ENCODE measurements at places on chromosomes 2 and 18.

GRCh38 chr18:77822632-77823031 is 573.0 kb downstream of the GALR1 start:
- no peak for DNase-seq

DNA sequence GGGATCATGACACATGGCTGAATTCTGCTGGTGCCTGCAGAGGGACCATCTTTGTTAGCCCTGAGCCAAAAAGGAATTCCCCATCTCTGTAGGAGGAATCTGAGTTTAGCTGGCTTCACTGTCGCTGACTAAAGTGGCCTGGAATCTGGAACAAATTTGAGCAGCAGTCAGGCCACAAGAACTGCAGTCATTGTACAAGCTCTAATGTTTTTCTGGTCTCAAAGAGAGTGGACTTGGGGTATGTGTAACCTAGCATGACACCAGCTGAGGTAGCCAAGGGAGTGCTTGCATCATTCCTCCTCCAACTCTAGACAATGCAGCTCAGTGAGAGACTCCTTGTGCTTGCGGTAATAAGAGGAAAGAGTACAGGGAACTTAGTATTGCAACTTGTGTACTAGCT is 539.1 kb upstream of the LRRTM4 start:
- DNase-seq = no peak

DNA sequence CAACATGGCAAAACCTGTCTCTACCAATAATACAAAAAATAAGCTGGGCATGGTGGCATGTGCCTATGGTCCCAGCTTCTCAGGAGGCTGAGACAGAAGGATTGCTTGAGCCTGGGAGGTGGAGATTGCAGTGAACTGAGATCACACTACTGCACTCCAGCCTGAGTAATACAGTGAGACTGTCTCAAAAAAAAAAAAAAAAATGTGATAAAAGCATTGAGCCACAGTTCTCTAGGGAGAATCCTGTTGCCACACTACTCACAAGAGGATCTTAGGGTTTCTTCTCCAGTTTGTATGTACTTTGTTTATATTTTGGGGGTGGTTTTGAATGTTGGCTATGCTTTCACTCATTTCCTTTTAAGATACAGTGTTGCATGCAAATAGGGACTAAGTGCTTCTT is 62.0 kb downstream of the TMEM185B start:
- no peak for DNase-seq

- no peak for DNase-seq
Measured at GRCh38 chr2:133657591-133657990, 89.3 kb upstream of the NCKAP5 start.

- no peak for DNase-seq
Measured at GRCh38 chr2:60629801-60630385, 76.4 kb upstream of the BCL11A start.

GRCh38 chr2:72694715-72695496 is 130.9 kb downstream of the EXOC6B start:
- no peak for DNase-seq

DNA sequence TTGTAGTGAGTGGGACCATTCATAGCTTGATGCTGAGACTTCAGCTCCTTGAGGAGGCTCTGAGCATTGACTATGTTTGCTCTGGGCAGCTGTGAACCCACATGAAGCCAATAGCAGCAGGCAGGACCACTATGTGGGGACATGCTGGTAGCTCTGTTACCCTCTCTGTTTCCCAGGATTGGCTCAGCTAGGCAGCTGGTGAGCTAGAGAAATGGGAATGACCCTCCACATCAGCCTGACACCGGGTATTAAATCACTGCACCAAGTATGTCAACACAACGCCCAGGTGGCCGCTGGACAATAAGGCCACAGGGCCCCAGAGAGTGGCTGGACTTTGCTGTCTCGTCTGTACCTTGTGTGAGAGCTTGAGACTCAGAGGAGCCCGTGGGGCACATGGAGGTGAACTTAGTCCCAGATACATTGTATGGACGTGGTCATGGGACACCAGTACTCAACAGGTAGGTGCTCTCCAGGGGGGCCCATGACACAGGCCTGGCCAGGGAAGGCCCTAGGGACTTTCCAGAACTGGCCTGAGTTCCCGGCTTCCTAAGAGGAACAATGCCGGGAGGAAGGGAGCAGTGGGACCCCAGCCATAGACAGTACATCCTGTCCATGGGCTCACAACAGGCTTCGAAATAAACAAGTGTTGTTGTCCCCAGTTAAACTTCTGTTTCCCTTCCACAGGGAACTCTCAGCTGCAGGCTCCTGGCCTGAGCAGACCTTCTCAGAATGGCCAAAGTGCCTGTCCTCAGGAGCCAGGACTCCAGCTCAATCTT is 35.2 kb downstream of the HS1BP3 start:
- no peak for DNase-seq

- no peak for DNase-seq
Measured at GRCh38 chr2:624551-625347, 52.5 kb downstream of the TMEM18 start.

DNA sequence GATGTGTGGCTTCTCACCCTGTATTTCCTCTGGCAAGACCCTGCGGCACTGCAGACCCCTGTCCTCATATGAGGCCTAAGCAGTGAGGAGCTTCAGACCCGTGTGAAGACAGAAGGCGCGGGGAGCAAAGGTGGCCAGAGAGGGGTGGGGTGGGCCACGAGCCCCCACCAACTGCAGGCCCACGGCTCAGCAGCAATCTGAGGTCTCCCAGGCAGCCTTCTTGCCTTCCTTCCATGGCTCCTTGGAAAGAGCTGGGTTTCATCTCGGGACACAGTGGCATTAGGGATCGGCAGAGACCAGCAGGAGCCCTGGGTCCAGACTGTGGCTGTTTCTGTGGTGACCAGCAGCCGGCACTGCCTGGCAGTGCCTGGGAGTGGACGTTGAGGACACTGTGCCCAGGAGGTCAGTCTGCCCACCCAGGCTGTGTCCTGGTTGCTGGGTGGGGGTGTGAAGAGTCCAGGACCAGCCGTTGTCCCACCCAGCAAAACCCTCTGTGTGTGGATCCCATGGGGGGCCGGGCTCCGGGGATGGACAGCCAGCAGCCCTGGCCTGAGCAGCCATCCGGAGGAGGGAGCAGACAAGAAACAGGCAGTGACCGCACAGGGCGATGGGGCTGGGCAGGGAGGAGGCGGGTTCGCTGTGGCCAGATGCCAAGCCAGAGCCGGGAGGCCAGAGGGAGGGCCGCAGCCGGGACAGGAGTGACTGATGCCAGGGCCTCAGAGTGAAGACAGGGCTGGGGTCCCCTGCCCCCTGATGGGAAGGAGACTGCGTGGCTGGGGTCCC is 73.8 kb downstream of the RRM2 start:
- DNase-seq = no peak

GRCh38 chr18:53360501-53361443 is 863.7 kb downstream of the MBD2 start:
- no peak for DNase-seq

DNA sequence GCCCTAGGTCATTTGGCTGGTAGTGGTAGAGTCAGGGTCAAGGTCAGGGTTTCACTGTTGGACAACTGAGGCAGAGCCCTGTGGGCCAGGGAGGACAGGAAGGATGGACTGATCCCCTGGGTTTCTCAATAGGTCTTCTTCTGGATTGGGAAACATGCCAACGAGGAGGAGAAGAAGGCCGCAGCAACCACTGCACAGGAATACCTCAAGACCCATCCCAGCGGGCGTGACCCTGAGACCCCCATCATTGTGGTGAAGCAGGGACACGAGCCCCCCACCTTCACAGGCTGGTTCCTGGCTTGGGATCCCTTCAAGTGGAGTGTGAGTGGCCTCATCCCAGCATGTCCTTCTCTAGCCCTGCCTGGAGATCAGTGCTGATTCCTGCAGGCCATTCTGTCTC is 18.1 kb downstream of the VIL1 start:
- DNase-seq = no peak

- DNase-seq = no peak
Measured at GRCh38 chr18:44699572-44700261, 19.0 kb downstream of the SETBP1 start.

DNA sequence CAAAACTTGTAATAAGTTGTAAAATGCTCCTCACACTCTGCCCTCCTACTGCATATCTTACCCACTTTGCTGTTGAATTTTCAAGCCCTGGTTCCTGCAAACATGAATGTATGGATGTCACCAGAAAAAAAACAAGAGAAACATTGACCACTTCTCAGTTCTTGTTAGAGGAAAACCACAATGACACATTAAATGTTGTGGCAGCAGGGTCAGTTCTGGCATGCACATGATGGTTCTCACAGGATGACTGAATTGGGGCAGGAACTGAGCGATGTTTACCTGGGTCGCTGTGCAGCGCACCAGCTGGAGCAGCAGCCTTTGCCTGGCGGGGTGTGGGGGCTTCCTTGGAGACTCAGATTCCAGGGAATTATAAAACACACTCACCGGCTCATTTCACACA is 14.0 kb upstream of the PRKCE start:
- DNase-seq = peak; percentile 81

DNA sequence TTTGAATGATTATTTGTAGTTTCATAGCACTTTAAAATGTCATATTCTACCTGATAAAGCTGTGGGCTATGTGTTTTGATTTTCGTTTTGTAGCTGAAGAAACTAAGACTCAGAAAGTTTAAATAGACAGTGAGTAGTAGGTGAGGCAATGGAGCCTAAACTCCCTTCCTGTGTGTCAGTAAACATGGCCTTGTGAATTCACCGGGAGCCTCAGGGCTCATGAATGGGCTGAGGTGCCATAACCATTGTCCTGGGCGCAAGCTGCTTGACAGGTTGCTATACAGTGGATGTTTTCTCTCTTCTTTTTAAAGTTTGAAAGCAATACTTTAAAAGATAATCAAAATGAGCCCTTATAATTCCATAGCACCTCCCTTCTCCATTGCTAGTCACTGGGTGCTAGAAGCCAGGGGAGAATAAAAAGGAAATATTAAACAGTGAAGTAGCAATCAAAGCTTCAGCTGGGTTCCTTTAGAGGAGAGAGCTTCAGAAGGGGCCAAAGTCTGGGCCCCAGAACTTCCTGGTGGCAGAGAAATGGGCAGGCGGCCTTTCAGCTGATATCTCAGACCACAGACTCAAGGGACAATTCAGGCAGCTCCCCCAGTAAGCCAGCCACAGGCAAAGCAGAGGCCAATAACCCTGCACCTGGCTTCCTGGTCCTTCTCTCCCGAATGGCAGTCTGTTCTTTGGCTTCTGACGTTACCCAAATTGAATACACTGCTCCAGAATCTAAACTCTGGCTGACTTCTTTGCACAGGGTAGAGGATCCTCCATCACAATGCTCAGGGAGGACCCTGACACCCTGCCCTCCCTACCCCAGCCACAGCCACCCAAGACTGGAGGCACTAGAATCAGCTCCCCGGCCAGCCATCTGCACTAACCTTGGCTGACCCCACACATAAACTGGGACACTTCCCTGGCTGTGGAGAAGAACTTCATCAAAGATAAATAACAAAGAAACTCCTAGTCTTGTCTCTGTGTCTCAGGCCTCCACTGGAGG is 51.8 kb upstream of the NPAS2 start:
- no peak for DNase-seq

DNA sequence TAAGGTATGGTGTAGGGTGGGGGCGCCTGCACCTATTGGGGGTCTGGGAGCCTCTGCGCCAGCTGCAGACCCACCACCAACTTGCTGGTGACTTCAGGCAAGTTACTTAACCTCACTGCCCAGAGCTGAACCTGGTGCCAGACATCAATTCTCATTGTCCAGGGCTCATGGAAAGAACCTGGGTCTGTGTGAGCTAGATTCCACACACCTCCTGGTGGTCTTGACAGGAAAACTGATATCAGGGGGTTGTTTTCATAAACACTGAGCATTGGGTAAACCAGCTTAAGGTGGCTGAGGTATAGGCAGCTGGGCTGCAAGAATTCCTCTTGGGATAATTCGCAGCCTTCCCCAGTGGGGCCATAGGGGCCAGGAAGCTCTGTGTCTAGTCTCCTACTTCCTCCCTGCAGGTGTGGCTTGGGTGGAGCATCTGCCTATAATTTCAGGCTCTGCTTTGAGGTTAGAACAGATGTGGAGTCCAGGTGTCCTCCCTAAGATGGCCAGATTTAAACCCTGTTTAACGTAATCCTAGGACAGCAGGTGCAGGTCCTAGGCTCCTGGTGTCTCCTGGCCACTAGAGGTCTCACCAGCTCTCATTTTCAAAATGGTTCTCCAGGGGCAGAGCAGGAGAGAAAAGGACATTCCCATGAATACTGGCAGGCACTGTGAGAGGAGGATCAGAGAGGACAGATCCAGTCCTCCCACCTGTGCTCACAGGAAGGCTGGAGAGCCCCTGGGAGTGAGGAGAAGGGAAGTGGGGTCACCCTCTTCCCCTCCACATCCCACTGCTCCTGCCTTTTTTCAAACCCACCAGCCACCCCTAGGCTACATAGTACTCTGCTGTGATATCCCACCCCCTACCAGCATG is 100.4 kb upstream of the SMAD2 start:
- peak; percentile 17 for DNase-seq

DNA sequence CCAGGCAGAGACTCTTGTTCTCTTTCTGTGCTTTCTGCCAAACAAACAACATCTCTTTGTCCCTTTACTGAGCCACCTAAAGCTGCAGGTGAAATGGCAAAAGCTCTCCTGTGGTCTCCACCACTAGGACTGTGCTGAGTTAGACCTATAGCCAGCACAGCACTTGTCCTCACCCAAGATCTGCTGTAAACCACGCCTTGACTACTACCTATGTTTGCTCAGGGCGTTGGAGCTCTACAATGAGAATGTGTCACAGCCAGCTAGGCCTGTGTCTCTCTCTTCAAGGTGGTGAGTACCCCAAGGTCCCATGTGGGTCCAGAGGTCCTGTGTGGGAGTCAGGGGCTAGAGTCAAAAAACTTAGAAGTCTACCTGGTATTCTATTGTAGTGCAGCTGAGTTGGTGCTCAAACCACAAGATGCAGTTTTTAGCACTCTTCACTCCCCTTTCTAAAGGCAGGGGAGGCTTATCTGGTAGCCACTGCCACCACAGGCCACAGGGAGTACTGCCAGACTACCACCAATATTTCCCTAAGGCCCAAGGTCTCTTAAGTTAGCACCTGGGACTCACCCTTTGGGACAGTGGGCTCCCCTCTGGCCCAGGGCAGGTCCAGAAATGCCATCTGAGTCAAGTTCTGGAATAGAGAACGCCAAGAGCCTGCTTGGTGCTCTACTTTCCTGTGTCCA is 96.8 kb upstream of the RPRM start:
- DNase-seq = no peak

GRCh38 chr2:39119732-39120520 is 925 bp downstream of the SOS1 start:
- DNase-seq = peak; percentile 30

- no peak for DNase-seq
Measured at GRCh38 chr2:182031956-182032355, 46.3 kb downstream of the PPP1R1C start.

DNA sequence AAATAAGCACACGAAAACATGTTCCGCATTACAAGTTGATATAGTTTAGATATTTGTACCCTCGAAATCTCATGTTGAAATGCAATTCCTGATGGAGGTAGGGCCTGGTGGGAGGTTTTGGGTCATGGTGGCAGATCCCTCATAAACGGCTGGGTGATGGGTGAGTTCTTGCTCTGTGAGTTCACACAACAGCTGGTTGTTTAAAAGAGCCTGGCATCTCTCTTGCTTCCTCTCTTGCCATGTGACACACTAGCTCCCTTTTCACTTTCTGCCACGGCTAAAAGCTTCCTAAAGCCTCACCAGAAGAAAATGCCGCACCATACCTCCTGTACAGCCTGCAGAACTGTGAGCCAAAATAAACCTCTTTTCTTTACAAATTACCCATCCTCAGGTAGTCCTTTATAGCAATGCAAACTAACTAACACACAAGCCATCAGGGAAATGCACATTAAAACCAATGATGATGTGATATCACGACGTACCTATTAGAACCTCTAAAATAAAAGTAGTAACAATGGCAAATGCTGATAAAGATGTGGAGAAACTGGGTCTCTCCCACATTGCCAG is 188.5 kb downstream of the ANAPC1 start:
- no peak for DNase-seq

Measured in AML-193 (cell line).